ENCODE measurements at places on chromosomes 11 and 22.

DNA sequence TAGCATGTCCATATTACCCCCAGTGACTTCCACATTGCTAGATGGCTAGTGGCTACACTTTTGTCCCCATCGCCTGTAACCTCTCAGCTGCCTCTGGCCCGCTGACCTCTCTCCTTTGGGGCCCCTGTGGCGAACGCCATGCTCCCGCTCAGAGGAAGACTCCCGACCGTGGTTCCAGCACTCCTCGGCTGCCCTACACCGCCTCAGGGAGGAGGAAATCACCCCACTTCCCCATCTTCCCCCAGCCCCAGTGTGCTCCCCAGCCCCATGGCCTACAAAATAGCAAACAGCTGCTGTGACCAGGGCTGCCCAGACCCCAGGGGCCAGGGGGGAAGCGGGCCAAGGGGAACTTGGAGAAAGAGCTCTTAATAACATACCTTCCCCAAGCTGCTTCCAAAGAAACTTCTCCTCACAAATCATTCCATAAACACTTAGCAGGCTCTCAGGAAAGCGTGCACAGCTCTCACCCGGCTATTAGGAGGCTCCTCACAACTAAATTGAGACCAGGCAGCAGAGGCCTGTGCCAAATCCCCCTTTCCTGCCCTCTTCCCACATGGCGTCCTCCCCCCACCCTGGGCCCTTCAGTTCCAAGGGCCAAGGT, 63.5 kb upstream of the WNT11 start:
- no peak for DNase-seq

GRCh38 chr22:20490183-20490940, 5.2 kb downstream of the KLHL22 start:
- DNase-seq = no peak

GRCh38 chr11:32450372-32450771, 15.0 kb upstream of the WT1 start:
- DNase-seq = no peak

DNA sequence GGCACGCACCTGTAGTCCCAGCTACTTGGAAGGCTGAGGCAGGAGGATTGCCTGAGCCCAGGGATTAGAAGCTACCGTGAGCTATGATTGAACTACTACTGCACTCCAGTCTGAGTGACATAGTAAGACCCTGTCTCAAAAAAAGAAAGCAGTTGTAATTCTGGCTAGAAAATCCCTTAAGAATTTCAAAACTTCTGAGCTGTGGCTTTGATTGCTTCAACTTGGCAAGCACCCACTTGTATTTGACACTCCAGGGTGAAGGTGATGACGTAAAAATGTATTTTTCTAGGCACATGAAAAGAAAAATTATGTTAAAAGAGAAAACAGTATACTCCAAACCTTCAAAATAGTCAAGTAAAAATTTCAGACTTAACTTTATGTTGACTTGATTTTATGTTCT, 23.6 kb upstream of the ALKBH3 start:
- DNase-seq = no peak

GRCh38 chr11:67024966-67025365, 2.0 kb downstream of the SYT12 start:
- DNase-seq = no peak

- DNase-seq = peak; percentile 31
Observed at GRCh38 chr22:36552289-36552688, 23.3 kb upstream of the EIF3D start.

DNA sequence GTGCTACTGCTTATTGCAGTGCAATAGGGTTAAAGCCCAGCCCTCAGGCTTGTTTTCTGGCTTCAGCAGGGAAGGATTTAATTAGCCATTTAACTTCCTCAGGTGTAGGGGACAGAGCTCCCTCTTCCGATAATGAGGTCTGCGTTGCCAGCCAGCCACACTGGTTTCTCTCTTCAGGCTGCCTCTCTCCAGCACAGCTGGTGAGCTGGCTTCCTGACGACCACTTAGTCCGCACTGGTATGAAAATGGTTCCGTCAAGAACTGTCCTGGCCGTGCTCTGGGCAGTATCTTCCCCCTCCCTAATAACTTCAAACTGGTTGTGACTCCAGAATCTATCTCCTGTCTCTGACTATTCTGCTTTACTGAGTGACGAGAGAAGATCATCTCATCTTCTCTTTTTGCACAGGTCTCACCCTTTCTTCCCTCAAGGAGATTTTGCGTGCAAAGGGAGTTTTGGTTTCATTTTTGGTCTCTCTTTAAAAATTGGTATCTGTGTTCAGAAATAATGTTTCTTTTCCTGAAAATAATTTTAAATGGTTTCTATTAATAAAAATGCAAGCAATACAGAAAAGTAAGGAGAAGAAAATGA, 49.2 kb downstream of the CNTN5 start:
- no peak for DNase-seq

DNA sequence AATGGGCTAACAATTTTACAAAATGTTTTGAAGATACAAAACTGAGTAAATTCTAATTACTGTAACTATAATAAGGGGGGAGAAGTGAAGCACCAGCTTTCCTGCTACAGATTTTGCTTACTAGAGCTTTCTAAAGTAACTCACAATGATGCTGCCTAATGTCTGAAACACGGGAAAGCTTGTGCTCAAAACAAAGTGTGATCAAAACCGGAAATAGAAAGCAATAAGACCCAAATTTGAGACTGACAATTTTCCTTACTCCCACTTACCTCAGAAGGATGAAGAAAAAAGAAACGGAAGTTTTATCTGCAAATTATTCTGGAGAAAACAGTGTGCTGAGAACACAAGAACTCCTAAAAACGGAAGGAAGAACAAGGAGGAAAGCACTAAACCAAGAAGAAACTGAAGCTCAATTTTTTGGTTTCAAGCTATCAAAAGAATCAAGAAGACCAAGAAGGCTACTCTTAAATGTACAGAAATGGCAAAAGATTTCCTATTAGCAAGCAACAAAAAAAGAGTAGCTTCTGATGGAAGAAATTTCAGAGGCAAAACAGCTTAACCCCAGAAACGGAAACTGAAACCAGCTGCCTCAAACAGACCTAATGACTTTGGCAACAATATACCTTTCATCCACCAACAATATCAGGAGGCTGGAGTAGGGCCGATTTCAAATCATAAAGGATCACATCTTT, 33.4 kb downstream of the AMBRA1 start:
- DNase-seq = no peak

GRCh38 chr11:47259232-47259977, 1.6 kb downstream of the NR1H3 start:
- no peak for DNase-seq
